ENCODE measurements at places on chromosomes 7 and 10. TPM values are rescaled to one million over a fixed set of nuclear protein-coding genes. Genes with fewer than 3 reads are reported as not detected.

Gene HTR5A
- not detected for total RNA-seq

Gene PNLIPRP1
- not detected for total RNA-seq

Gene ADAMTS14
- total RNA-seq: 2.1 TPM

Gene PAPSS2
- total RNA-seq: 399 TPM
